ENCODE measurements at places on chromosomes 13 and 19.

GRCh38 chr13:94169454-94170144, 309.9 kb downstream of the DCT start:
- no peak for DNase-seq

- no peak for DNase-seq
Observed at GRCh38 chr19:48740164-48740972, at the start of gene RASIP1. Gene RASIP1, minus strand, starts transcription at chr19:48740610. Its CDS starts 328 bp downstream, at chr19:48740282.

DNA sequence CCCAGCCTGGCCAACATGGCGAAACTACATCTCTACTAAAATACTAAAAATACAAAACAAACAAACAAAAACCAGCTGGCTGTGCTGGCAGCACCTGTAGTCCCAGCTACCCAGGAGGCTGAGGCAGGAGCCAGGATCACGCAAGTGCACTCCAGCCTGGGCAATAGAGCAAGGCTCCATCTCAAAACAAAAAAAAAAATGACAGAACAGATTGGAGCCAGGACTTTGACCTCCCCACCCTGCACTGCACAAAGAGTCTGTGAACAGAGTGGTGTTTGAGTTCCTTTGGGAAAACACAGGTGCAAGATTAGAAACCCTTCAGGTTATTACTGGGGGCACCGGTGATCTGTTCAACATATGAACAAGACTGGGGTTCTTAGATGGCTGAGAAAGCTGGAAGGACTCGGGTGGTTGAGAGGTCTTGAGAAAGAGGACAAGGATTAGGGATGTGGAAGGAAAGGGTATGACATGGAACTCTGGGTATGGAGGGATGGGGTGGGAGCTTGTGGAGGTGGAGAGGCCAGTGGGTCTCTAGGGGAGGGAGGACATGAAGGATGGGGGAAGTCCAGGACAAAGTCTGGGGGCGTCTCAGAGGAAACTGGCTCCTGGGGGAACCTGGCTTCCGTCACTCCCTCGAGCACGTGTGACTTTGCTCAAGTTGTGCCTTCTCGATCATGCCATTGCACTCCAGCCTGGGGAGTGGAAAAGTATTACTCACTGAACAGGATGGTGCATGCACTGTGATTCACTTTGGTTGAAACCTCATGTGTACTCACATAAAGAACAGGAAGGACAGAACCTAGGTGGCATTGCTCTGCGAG, 25.9 kb downstream of the RCN3 start:
- no peak for DNase-seq

DNA sequence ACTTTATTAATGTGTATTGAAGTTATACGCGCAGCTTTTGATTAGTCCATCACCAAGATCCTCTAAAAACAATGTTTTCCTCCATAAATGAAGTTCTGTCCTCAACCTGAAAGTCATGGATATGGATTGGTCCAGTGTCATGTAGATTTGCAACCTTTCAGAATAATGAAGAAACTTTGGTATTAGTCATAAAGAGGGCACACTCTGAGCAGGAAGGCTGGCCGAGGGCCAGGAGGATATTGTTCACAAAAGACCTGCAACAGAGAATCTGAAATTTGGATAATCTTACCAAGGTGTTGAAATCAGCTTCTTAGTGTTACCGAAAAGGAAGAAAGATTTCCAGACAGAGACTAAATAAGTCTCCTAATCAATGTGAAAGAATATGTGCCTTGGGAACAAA, 20.7 kb downstream of the CLDN10 start:
- DNase-seq, result no peak

GRCh38 chr13:113902481-113902880, 38.6 kb upstream of the GAS6 start:
- no peak for DNase-seq

DNA sequence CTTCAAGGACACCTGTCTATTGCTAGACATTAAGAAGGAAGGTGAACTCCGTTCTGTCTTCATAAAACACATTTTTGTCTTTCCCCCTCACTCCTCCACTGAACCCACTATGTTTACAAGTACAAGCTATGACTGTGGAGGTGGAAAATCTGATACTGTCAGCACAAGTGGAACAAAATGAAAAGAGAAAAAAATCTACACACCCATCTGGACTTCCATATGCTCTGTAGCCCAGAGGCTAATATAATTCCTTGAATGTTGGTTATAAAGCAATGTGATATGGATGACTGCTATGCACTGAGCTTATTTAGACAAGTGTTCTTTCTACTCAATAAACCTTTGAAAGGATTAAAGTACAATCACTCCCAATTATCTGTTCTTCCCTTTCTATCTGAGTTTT, 713.5 kb downstream of the DIAPH3 start:
- no peak for DNase-seq

- no peak for DNase-seq
Observed at GRCh38 chr13:91632086-91632485, 233.7 kb downstream of the GPC5 start.

GRCh38 chr19:17775245-17775927, 19.6 kb upstream of the B3GNT3 start:
- DNase-seq, result no peak

- no peak for DNase-seq
Observed at GRCh38 chr19:29550896-29551295, 25.1 kb downstream of the VSTM2B start.

- DNase-seq, result no peak
Observed at GRCh38 chr13:48304143-48304876, 759 bp downstream of the RB1 start.

DNA sequence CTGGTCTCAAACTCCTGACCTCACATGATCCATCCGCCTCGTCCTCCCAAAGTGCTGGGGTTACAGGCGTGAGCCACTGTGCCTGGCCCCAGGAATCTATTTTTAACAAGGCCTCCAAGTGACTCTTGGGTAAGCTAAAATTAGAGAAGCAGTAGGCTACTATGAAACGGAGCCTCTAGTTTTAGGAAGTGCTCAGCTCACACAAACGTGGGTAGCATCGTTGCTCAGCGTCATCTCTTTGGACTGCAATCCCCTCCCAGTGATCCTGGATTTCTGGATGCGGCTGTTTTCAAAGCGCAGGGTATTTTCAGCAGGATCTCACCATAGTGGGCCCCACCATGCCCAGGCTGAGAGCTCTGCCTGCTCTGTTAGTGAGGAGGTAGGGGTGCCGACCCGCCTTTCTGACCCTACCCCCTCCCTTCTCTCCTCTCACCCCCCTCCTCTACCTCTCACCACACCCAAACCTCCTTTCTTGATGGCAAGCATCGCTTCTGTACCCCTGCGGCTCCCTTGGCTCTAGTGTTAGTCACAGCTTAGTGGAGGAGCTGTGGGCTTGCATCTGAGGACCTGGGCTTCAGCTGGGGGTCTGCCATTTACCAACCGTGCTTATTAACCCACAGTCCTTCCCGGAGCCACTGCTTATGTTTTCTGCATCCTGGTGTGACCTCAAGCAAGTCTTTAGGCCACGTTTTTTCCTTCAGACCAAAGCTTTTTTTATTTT, 34.2 kb downstream of the GJA3 start:
- no peak for DNase-seq

DNA sequence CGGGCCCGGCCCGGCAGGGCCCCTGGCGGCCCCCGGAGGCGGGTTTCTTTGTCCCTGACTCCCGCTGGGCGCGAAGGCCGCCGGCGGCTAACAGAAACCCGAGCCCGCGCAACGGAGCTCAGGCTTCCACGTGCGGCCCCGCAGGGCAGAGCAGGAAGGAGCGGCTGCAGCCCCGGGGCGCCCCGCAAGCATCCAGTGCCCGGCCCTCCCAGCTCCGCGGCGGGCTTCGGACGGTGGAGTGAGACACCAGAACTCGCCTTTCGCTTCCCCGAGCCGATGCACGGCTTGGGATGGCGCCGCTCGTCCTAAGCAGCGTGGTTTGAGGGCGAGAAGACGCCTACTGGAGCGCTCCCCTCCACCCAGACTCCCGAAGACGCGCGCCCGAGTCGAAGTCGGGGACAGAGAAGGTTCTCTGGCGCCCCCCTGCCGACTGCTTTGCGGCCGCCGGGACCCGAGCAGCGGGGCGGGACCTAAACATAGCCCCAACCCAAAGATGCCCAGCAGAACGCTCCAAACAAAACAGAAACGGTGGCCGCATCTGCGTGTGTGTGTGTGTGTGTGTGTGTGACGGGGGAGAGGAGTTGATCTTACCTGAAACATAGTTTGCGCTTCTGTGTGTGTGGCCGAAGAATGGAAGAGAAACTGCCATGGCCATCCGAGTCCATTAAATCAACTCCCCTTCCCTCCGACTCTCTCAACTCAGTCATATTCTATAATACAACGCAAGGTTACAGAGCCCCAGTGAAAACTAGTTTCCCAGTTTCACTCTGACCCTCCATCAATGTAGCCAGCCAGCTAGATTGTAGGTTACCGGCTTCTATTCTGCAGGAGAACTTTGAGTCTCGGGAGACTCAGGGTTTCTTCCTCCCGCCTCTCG, 629 bp upstream of the FGF9 start:
- DNase-seq, result no peak

GRCh38 chr19:54002495-54003315, 11.3 kb downstream of the CACNG6 start:
- no peak for DNase-seq

DNA sequence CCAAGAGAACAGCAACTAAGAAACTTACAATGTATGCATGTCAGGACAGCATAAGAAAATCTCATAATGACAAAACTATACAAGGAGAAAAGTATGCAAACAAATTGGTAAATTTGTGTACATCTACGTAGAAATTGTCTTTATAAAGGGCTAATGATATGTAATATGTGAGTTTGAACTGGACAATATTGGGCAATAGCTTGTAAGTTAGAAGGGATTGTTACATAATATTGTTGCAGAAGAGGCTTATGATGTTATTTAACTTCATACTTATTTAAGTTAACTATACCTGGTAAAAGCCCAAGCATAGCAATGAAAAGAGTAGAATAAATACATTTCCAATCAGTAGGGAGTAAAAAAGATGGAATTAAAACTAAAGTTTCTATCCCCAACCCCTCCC, 134.0 kb downstream of the MAB21L1 start:
- DNase-seq, result no peak

DNA sequence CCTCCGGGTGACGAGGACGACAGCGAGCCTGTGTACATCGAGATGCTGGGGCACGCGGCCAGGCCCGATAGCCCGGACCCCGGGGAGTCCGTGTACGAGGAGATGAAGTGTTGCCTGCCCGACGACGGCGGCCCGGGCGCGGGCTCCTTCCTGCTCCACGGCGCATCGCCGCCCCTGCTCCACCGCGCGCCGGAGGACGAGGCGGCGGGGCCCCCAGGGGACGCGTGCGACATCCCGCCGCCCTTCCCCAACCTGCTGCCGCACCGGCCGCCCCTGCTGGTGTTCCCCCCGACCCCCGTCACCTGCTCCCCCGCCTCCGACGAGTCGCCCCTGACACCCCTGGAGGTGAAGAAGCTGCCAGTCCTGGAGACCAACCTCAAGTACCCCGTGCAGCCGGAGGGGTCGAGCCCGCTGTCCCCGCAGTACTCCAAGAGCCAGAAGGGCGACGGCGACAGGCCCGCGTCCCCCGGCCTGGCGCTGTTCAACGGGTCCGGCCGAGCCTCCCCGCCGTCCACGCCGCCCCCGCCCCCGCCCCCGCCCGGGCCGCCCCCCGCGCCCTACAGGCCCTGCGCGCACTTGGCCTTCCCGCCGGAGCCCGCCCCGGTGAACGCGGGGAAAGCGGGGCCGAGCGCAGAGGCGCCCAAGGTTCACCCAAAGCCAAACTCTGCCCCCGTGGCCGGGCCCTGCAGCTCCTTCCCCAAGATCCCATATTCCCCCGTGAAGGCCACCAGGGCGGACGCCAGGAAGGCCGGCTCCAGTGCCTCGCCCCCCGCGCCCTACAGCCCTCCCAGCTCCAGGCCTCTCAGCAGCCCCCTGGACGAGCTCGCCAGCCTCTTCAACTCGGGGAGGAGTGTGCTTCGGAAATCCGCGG, 511.3 kb downstream of the MYO16 start:
- DNase-seq, result no peak

- no peak for DNase-seq
Observed at GRCh38 chr13:61142506-61142905, 273.1 kb downstream of the PCDH20 start.

DNA sequence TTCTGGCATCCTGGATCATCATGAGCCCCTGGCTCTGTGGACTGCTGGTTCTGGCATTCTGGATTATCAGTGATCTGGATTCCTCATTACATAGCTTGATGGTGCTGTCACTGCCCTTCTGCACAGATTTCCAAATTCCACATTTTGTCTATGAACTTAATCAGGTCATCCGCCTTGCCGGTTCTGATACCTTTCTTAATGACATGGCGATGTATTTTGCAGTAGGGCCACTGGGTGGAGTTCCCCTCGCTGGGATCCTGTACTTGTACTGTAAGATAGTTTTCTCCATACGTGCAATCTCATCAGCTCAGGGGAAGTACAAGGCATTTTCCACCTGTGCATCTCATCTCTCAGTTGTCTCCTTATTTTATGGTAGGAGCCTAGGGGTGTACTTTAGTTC, 24.4 kb upstream of the OR7C2 start:
- DNase-seq, result no peak

- DNase-seq, result peak; percentile 4
Observed at GRCh38 chr19:30669329-30670010, 297.3 kb downstream of the ZNF536 start.

GRCh38 chr13:113447596-113447995, 5.7 kb downstream of the ADPRHL1 start:
- DNase-seq, result no peak

- DNase-seq, result no peak
Observed at GRCh38 chr13:43792076-43792881, 5.5 kb upstream of the ENOX1 start.

DNA sequence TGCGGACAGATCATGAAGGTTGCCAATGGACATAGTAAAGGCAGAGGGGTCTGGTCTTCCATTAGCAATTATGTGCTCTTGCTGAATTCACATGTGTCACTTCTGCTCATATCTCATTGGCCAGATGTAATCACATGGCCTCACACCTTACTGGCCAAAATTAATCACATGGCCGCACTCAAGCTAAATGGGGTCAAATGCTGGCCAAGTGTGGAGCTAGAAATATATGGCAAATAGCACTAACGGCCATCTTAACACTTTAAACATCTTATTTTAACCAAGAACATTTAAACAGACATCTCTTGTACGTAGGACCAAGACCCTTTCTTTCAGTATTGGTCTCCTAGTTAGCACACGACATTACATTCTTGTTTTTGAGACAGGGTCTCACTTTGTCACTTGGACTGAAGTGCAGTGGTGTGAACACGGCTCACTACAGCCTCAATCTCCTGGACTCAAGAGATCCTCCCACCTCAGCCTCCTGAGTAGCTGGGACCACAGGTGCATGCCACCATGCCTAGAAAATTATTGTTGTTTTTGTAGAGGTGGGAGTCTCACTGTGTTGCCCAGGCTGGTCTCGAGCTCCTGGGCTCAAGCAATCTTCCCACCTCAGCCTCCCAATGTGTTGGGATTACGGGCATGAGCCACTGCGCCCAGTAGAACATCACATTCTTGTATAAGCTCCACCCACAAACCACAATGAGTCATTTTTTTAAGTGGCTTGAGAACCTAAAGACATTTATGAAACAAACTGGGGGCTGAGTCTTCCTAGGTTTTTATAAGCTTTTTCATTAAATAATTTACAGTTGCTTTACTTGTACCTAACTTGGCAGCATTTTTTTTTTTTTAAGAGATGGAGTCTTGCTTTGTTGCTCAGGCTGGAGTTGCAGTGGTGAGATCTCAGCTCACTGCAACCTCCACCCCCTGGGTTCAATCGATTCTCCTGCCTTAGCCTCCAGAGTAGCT, 2.9 kb upstream of the PTOV1 start:
- DNase-seq, result no peak

GRCh38 chr13:97429681-97430081, 4.3 kb upstream of the RAP2A start:
- DNase-seq, result no peak

Data from stimulated activated CD4-positive, alpha-beta T cell treated with anti-CD3 and anti-CD28 coated beads, TNF-alpha, amount 100 ng/mL, for 24 hours (primary cell).